HT-29 (cell line): ENCODE measurements at places on chromosomes 1 and 21. TPM values are rescaled to one million over a fixed set of nuclear protein-coding genes. Genes with fewer than 3 reads are reported as not detected.

Gene CNKSR1
- 39.9 and 40.4 TPM in 2 replicates for total RNA-seq

Gene SLC2A5
- total RNA-seq, result not detected in 2 replicates

Gene IFNLR1
- 3.3 and 3.5 TPM in 2 replicates for total RNA-seq

Gene KLHL12
- total RNA-seq, result 12.7 and 15.3 TPM in 2 replicates

Gene FHAD1
- total RNA-seq, result 0.15 and 0.63 TPM in 2 replicates

Gene EPHA2
- total RNA-seq, result 302 and 331 TPM in 2 replicates

Gene GPATCH2
- total RNA-seq, result 5.1 and 6.0 TPM in 2 replicates

Gene C1orf115
- total RNA-seq, result 0.28 and 0.60 TPM in 2 replicates

Gene TEKT2
- not detected in 2 replicates for total RNA-seq

Gene PRKAA2
- total RNA-seq, result not detected in 2 replicates

Gene NLRP3
- total RNA-seq, result 0.70 and 0.71 TPM in 2 replicates

Gene CRYZ
- total RNA-seq, result 66.0 and 67.1 TPM in 2 replicates

Gene SON
- total RNA-seq, result 67.7 and 68.9 TPM in 2 replicates

Gene IVL
- total RNA-seq, result 2.0 and 2.2 TPM in 2 replicates

Gene HSD3B2
- total RNA-seq, result not detected in 2 replicates

Gene GJA4
- not detected in 2 replicates for total RNA-seq

Gene C8A
- total RNA-seq, result not detected in 2 replicates

Gene LAD1
- total RNA-seq, result 216 and 238 TPM in 2 replicates

Gene TEX38
- total RNA-seq, result 0.20 TPM in 1 of 2 replicates, not detected in the other

Gene MPZ
- total RNA-seq, result 0.16 and 0.41 TPM in 2 replicates

Gene MTARC1
- total RNA-seq, result 6.8 and 11.0 TPM in 2 replicates

Gene ADCY10
- not detected in 2 replicates for total RNA-seq

Gene ZNF648
- not detected in 2 replicates for total RNA-seq

Gene ATP6V1G3
- total RNA-seq, result not detected in 2 replicates

Gene MEGF6
- total RNA-seq, result 12.7 and 16.5 TPM in 2 replicates

Gene LRRC39
- total RNA-seq, result 0.05 and 0.41 TPM in 2 replicates

Gene RHD
- total RNA-seq, result 0.66 TPM in 1 of 2 replicates, not detected in the other

Gene CRYAA
- total RNA-seq, result not detected in 2 replicates

Gene GSTM4
- 2.5 and 4.5 TPM in 2 replicates for total RNA-seq

Gene RNF186
- total RNA-seq, result not detected in 2 replicates

Gene MTMR11
- total RNA-seq, result 4.8 and 6.8 TPM in 2 replicates

Gene OR2L3
- total RNA-seq, result not detected in 2 replicates

Gene CLK2
- 29.3 and 35.2 TPM in 2 replicates for total RNA-seq

Gene DENND4B
- 33.9 and 36.5 TPM in 2 replicates for total RNA-seq

Gene BTBD8
- 0.86 and 0.94 TPM in 2 replicates for total RNA-seq

Gene VTCN1
- total RNA-seq, result not detected in 2 replicates

Gene OR2G6
- total RNA-seq, result not detected in 2 replicates
